ENCODE measurements at places on chromosomes 6 and 20. TPM values are rescaled to one million over a fixed set of nuclear protein-coding genes. Genes with fewer than 3 reads are reported as not detected.

Gene PCK1
- total RNA-seq, result 21.6 TPM

GRCh38 chr20:52852714-52853113 is 119.4 kb upstream of the TSHZ2 start:
- DNase-seq, result no peak

DNA sequence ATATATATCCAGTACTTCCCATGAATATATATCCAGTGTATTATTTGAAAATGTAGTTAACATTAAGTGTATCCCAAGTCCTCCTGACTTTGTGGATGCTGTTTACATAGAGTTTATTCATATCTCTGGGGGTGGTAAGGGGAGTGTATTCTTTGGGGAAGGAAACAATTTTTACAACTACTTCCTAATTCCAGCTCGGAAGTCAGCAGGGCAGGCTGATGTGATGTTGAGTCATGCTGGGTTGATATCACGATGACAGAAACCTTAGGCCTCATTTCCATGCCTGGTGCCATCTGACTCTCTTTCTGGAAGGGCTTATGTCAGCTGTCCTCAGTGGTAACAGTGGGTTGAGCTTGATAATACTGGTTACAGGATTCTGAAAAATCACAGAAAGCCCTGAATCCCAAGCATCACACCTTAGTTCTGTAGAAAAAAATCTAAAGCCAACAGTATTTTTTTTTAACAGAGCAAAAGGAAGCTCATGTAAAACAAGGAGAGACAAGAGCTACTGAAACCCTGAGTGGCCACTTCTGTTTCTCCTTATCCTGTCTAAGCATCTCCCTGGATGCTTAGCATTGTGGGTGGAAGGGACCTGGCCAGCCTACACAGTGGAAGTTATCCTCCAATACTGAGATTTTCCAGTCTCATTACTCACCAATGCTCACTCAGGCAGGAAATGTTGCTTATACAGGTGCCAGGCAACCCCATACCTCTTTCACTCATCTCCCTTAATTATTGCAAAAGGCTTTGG is 75.2 kb upstream of the IYD start:
- DNase-seq, result no peak

- DNase-seq, result no peak
Observed at GRCh38 chr20:55054453-55054852, 579.1 kb downstream of the DOK5 start.

- DNase-seq, result no peak
Observed at GRCh38 chr20:24863356-24863755, 85.7 kb upstream of the CST7 start.
